ENCODE measurements at places on chromosomes 7 and 10.
A peak's percentile ranks its signal among the peaks of the same experiment; 100 is the strongest.

DNA sequence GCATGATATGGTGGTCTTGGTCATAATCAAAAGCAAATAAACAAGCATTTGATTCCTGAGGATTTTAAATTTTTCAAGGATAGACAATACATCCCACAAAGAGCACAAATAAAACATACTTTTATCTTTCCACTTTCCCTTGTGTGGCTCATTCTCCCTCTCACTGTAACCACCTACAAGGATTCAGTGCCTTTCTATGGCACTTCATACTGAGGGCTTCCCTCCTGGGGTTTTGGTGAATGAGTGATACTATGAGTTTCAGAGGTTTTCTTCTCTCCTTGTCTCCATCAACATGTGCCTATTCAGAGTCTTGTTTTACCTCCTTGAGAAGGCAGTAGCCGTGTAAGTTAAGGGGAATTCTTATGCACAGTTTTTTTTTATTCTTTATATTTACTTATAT is 296.0 kb upstream of the TEX47 start:
- DNase-seq = no peak

DNA sequence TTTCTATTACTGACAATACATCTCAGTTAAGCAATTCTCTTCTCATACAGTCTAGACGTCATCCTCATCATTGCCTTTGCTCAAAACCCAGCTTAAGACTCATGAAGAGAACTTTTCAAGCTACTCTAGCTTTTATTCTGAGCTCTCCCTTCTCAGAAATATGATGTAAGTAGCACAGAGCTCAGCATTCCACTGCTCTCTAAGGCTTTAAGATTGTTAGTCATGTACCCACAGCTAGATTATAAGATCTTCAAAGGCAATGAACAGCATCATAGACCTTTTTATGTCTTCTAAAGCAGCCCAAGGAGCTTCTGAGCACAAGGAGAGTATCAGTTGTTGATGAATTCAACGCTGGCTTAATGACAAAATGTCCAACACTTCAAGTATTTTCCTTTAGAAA is 119.3 kb downstream of the NRP1 start:
- no peak for DNase-seq

- DNase-seq = no peak
These were observed 37.3 kb downstream of the INPP5A start for GRCh38 chr10:132574783-132575319.

GRCh38 chr10:22853906-22854447 is 73.9 kb upstream of the ARMC3 start:
- DNase-seq = no peak

- DNase-seq = peak; percentile 57
These were observed 43.6 kb upstream of the KLF6 start for GRCh38 chr10:3828404-3829155.

DNA sequence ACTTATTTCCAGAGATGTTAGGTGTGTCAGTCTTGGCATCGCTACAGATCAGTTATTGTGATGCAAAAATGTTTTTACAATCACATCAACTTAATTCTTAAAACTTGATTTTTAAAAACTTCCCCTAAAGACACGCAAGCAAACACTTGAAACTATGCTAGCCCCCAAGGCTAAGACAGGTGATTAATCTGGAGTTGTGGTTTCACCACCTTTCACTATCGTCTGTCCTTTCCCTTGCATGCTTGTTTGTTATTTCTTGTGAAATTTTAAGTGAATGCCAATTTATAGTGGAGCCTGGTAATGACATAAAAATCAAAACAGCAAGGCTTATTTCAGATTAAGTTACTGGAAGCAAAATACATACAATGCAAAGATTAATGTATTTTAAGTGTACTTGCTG is 70.4 kb downstream of the SLC35B4 start:
- DNase-seq = no peak

- DNase-seq = no peak
These were observed 82.3 kb downstream of the FAM241B start for GRCh38 chr10:69712342-69712741.

- no peak for DNase-seq
These were observed 972.5 kb downstream of the CNTNAP2 start for GRCh38 chr7:147089051-147089461.

DNA sequence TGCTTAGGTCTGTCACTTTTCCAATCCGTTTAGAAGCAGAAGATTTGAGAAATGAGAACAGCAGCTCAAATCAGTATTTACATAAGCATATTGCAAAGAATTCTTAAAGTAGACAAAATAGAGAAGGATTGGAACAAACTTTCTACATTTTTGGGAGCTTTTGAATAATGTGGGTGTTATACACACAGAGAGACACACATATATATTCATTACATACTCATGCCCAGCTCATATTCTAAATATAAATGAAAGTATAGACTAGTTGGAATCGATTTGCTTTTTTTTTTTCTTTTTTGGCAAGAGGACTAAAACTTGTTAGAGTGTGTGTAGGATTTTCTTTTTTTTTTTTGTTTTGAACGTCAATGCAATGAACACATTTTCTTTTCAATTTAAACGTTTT is 538.9 kb downstream of the AUTS2 start:
- no peak for DNase-seq

DNA sequence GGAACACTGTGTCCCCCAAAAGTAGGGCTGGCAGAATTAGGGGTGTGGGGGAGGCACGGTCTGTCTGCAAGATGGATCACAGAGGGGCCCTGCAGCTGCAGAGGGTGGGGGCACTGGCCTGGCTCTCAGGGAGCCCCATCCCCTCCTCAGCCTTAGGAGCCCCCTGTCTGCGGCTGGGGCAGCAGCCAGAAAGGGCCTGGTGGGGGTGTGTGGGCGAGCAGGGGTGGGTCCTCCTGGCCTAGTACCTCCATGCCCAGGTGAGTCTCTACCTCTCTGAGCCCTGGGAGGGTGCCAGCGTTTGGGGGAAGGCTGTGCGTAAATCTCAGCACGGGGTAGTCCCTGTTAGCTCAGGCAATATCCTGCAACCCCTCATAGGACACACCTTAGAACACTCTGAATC is 280.5 kb upstream of the PPP2R2D start:
- no peak for DNase-seq

DNA sequence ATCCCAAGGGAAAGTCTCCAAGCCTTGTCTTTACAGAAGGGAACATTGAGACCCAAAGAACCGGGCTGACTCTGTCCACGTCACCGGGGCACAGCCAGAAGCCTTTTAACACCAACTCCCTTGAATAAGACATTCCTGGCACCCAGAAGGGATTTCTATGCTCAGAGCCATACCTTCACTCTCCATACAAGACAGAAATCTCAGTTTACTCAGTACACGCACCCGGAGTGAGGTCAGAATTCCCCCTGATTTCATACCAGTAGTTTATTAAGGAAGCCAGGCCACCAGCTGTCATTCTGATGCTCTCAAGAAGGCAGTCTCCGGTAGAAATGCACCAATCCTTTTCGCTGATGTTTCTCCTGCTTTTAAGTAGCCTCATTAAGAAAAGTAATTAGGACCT is 134.2 kb upstream of the KCNMA1 start:
- DNase-seq = no peak

GRCh38 chr7:54985426-54986330 is 33.1 kb upstream of the EGFR start:
- DNase-seq = no peak

DNA sequence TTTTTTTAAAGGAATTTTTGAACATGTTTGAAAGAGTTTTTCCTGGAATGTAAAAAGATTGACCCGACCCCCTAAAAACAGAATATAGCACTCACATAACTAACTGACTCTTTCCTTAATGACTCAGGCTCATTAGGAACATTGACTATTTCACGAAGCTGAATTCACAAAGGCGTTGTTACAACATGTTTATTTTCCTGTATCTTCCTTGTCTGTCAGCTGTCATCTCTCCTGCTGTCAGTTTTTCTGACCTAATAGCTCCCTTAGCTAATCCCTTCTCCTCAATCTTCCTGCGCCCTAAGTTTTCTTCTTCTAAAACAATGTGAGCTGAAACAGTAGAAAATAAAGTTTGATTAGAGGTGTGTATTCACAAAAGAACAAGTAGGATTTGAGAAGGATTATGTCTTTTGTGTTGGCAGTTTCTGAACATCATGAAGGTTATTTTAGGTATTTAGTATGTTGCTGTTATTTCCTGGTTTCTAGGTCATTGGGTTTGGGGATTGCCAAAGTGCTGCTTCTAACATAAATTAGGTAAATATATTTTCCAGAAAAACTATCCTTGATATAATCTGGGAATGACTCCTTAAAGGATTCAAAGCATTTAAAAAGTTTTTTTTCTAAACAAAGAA is 4.6 kb upstream of the MDFIC start:
- no peak for DNase-seq

- peak; percentile 7 for DNase-seq
These were observed at the start of gene PCLO for GRCh38 chr7:83162402-83163256. Gene PCLO (minus strand): TSS chr7:83162884. CDS start chr7:83162592, 292 bp downstream.

DNA sequence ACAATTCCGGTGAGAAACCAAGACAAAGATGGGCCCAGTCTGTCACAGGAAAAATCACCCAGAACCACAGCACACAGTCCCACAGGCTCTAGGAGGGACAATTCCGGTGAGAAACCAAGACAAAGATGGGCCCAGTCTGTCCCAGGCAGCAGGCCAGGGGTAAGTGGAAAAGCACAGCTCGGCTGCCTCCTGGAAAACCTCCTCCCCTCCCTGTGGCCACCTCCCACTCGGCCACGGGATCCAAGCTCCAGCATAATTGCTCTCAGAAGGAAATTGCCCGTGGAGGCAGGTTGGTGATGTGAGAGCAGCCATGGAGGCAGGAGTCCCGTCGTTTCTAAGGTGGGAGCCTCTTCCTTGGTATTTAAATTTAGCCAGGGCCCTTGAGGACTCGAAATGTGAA is 95.7 kb downstream of the PLXNA4 start:
- no peak for DNase-seq

Measured in CD4-positive, alpha-beta T cell treated with Interleukin-6 for 4 hours (primary cell).